ENCODE measurements at places on chromosomes 12 and 14.
A peak's percentile ranks its signal among the peaks of the same experiment; 100 is the strongest.

DNA sequence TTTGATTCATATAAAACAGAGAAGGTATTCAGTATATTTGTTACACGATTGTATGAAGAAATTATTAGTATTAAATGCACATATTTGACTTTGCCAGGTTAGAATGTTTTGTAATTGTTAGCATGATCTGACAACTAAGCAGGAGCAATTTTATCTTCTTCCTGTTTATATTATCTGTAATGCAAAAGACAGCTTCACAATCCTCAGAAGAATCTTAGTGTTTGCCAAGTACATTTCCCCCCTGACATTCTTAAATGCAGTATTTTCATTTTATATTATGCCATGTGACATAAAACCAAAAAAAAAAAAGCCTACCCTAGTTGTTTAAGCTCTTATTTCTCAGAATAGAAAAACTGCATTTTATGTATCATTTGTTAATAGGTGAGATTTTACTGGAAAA is 469.4 kb downstream of the FOXG1 start:
- no peaks in the 10 kb centered on the region for H3K36me3 ChIP-seq
- no peak overlapping the region for H3K4me3 ChIP-seq
- no peaks in the 10 kb centered on the region for H3K4me1 ChIP-seq
- H3K27me3 ChIP-seq: no peaks in the 10 kb centered on the region
- no peak for DNase-seq

DNA sequence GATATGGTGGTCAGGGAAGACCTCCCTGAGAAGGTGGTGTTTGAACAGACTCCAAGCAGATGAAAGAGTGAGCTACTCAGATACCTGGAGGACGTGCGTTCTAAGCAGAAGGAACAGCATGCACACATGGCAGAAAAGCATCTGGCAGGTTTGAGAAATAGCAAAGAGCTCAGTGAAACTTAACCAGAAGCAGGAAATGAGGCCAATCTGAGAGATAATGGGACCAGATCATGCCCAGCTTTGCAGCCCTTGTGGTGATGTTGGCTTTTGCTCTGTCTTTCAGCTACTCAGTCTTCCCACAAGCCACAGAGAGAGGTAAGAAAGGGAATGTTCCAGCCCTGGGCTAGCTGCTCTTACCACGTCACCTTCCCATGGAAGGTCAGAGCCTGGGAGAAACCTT is 176.3 kb upstream of the GSC start:
- H3K27me3 ChIP-seq: no peaks in the 10 kb centered on the region
- H3K36me3 ChIP-seq: no peaks in the 10 kb centered on the region
- peaks cover 42% of the 10 kb centered on the region for H3K4me1 ChIP-seq
- peak; percentile 69 for DNase-seq

DNA sequence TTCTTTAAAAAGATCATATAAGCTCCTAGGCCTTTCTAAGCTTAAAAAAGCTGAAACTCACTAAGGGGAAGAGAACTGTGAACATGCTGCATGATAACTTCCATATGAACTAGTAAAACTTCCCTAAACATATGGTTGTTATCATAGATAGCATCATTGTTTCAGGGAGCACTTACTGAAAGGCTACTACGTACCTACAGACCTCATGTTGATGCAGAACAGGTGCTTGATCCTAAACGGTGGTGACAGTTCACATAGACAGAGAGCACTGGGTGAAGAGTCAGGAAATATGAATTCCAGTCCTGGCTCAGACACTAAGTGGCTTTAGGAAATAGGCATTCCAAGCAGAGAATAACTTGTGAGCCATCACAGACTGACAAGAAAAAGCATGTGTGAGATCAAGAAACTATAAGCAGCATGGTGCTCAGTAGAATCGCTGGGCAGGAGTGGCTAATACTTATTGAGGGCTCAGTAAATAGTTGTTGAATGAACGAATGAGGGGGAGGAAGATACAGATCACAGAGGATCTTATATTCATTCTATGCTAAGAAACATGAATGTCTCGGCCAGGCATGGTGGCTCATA is 78.4 kb upstream of the NUDT4 start:
- H3K36me3 ChIP-seq: no peaks in the 10 kb centered on the region
- H3K27me3 ChIP-seq: no peaks in the 10 kb centered on the region
- H3K4me3 ChIP-seq: no peak overlapping the region
- no peak for DNase-seq

GRCh38 chr12:96085475-96085874 is 50.1 kb upstream of the LTA4H start:
- DNase-seq: no peak
- no peaks in the 10 kb centered on the region for H3K4me1 ChIP-seq
- no peak overlapping the region for H3K27ac ChIP-seq

DNA sequence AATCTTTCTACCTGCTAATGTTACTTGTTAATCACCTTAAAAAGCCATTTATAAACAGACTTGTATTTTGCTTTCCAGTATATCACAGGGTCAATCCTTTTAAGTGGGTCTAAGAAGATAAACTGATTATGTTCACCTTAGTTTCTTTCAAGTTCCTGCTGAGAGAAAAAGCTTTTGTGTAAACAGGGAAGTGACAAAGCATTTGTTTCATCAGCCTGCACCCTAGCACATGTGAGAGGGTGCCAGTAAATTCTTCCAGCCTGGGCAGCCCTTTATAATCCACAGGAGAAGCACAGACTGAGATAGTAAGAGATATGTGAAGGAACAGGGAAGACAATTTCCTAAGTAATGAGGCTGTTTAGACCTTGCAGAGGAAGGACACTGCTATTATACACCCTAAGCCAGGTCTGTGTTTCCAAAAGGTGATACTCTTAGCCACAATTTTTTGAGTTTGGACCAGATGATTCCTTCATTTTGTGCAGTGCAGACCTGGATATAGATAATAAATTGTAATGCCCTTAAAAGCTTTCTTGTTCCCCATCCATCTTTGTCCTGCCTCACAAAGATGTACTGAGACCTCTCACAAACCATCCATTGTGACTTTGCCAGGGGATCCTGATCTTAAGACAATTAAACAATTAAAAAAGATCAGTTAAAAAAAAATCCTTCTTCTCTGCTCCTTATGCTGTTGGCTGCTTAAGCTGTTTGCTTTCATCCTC is 150.7 kb downstream of the KTN1 start:
- no peak for DNase-seq
- H3K36me3 ChIP-seq: no peaks in the 10 kb centered on the region
- no peak overlapping the region for H3K4me3 ChIP-seq
- no peak overlapping the region for H3K27ac ChIP-seq

- H3K27me3 ChIP-seq: no peaks in the 10 kb centered on the region
- no peak for DNase-seq
- H3K4me3 ChIP-seq: no peak overlapping the region
- H3K36me3 ChIP-seq: peaks cover 4% of the 10 kb centered on the region
- no peak overlapping the region for H3K27ac ChIP-seq
Observed at GRCh38 chr12:32155961-32156529, 49.4 kb downstream of the BICD1 start.

DNA sequence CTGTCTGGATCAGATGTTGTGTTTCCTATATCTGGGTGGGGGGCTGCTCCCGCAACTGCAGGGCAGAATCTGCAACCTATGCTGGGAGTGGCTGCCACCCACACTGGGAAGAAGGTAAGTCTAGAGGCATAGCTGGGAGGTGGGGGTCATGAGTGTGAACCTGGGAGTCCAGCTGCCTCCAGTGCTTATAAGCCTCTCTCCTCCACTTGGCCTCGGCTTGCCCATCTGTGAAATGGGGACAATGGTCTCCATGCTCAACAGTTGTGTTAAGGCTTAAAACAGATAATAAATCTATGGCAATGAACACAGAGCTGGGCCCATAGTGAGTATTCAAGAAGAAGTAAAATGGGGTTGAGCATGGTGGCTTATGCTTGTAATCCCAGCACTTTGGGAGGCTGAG is 90.0 kb downstream of the RBM19 start:
- no peaks in the 10 kb centered on the region for H3K27me3 ChIP-seq

- peaks cover 20% of the 10 kb centered on the region for H3K36me3 ChIP-seq
- H3K4me3 ChIP-seq: no peak overlapping the region
- no peaks in the 10 kb centered on the region for H3K27me3 ChIP-seq
- no peak for DNase-seq
- H3K27ac ChIP-seq: no peak overlapping the region
- H3K4me1 ChIP-seq: peaks cover 30% of the 10 kb centered on the region
Observed at GRCh38 chr14:68785534-68786490, 7.1 kb downstream of the ZFP36L1 start.
